ENCODE measurements at places on chromosomes 12 and 14.

DNA sequence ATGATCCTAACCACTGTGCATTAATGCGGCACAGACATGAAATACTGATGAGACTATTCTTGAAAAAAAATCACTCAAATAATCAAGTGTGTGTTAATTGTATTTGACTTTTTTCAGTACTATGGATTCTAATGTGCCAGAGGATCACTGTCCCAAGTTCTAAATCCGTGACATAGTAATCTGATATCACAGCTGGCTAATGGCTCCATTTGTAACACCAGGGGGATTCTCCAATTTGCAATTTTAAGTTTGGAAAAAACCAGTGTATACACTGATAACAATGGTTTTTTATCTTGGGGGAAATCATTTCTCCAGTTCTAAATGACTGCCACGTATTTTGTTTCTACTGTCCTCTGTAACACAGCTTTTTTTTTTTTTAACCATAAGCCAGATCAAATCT, 33.0 kb downstream of the MPHOSPH9 start:
- no peak for DNase-seq

DNA sequence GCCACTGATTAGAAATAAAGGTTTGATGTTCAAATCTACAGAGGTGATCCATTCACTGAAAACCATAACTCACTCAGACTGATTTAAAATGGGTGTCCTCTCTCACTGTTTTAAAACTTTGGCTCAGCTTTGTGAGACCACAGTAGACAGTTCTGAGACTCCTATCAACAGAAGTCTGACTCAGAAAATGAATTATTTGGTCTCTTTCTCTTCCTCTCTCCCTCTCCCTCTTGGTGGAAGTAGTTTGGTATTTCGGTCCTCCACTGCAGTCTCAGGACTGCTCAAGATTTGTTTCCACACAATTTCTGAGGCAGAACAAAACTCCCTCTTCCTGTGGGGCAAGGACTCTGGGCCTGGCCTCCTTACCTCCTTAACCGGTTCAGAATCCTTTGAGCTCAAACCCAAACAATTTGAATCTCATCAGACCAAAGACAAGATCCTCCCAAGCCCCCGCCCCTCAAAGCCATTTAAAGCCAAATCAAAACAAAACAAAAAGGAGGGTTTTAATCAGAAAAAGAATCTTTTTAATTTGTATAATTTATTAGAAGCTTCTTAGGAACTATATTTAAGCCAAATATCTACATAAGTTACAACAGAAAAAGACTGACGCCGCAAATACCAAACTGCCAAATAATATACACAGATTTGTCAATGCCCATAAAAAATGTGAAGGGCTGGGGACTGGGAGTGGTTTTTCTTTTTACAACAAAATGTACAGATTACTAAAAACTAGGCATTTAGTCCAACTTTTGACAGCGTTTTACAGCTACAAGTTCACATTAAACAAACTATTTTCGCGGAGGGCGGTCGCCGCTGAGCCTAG, 3.9 kb downstream of the NKX2-1 start:
- DNase-seq, result no peak

GRCh38 chr12:95214466-95214865, 2.8 kb downstream of the FGD6 start:
- DNase-seq, result no peak

GRCh38 chr14:38593476-38593875, 337.6 kb upstream of the CLEC14A start:
- no peak for DNase-seq

Measured in activated naive CD4-positive, alpha-beta T cell treated with anti-CD3 and anti-CD28 coated beads, Interleukin-2, amount 50 U/mL, for 16 hours (primary cell).